ENCODE measurements at places on chromosomes 4 and X. TPM values are rescaled to one million over a fixed set of nuclear protein-coding genes. Genes with fewer than 3 reads are reported as not detected.

PLAC1 gene
- total RNA-seq = not detected

MAGEA2B gene
- total RNA-seq = not detected

APLN gene
- total RNA-seq = 3.5 TPM

RHOXF1 gene
- total RNA-seq = not detected

NUDT11 gene
- total RNA-seq = 1.8 TPM

EXOC1L gene
- total RNA-seq = not detected

CXCL11 gene
- total RNA-seq = not detected

GAGE12F gene
- not detected for total RNA-seq

CYTL1 gene
- not detected for total RNA-seq
